Activated T-cell treated with anti-CD3 and anti-CD28 coated beads for 1 hour (primary cell): ENCODE measurements at places on chromosomes 1 and 21.
A peak's percentile ranks its signal among the peaks of the same experiment; 100 is the strongest.

- no peak for DNase-seq
Observed at GRCh38 chr1:168146626-168147025, 9.9 kb upstream of the GPR161 start.

DNA sequence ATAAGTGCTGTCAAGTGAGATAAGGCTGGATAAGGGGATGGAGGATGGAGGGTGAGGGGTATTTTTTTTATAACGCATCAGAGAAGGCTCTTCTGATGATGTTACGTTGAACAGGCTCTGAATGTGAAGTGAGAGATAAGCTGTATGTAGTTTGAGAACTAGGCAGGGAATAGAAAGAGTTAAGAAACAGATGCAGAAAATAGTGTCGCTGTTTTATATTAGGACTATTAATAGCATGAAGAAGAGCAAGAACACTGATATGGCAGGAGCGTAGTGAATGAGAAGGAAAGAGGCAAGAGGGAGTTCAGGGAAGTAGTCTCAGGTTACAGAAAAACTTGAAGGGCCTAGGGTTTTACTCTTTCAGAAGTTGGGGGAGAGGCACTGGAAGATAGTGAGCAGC lies 59.8 kb downstream of the GPR88 start:
- no peak for DNase-seq

DNA sequence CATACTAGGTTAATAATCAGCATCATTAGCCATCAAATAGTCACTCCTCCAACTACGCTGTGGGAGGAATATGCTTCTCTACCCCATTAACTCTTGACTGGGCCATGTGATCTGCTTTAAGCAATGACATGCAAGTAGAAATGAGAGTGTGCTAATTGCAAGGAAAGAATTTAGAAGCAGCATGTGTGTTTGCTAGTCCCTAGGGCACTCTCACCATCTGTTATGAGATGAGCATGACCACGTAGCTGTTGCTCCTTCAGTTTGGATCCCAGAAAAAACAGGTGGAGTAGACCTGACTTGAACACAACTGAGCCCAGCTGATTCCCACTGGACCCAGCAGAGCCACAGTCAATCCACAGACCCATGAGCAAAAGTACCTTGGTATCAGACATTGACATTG lies 19.7 kb upstream of the RGS7 start:
- DNase-seq, result no peak

GRCh38 chr1:159091180-159091560 lies 14.6 kb upstream of the AIM2 start:
- no peak for DNase-seq

DNA sequence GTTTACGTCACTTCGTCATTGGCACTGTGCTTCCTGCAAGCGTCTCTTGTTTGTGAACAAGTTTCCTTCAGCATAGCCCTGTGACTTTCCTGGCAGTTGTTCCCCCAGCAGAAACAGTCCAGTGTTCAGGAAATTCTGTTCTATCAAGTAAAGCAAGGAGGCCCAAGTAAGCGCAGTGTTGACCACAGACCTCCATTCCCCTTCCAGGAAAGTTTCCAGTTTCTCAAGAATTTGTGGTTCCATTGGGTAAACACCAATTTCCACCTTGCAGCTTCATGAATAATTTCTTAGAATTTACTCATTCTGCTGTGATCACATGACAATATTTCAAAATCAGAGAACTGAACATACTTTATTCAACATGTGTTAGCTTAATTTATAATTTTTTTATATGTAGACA lies 88.5 kb upstream of the ETV3 start:
- DNase-seq, result no peak

- no peak for DNase-seq
Observed at GRCh38 chr1:3139451-3139852, 70.4 kb downstream of the PRDM16 start.

DNA sequence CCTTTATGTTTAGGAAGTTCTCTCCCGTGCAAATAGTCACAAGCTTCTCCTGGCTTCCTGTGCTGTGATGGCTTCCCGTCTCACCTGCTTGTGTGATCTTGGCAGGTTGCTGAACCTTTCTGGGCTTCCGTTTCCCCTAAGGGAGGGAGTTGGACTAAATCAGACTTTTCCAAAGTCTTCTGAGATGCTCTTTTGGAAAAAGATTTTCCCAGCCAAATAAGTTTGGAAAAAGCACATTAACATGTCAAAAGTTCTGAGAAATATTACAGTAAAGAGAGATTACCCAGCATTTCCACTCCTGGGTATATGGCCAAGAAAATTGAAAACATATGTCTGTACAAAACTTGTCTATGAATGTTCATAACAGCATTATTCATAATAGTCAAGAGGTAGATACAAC lies 36.0 kb upstream of the TENT5C start:
- no peak for DNase-seq

GRCh38 chr1:22778862-22779520 lies 68.4 kb downstream of the EPHB2 start:
- no peak for DNase-seq

DNA sequence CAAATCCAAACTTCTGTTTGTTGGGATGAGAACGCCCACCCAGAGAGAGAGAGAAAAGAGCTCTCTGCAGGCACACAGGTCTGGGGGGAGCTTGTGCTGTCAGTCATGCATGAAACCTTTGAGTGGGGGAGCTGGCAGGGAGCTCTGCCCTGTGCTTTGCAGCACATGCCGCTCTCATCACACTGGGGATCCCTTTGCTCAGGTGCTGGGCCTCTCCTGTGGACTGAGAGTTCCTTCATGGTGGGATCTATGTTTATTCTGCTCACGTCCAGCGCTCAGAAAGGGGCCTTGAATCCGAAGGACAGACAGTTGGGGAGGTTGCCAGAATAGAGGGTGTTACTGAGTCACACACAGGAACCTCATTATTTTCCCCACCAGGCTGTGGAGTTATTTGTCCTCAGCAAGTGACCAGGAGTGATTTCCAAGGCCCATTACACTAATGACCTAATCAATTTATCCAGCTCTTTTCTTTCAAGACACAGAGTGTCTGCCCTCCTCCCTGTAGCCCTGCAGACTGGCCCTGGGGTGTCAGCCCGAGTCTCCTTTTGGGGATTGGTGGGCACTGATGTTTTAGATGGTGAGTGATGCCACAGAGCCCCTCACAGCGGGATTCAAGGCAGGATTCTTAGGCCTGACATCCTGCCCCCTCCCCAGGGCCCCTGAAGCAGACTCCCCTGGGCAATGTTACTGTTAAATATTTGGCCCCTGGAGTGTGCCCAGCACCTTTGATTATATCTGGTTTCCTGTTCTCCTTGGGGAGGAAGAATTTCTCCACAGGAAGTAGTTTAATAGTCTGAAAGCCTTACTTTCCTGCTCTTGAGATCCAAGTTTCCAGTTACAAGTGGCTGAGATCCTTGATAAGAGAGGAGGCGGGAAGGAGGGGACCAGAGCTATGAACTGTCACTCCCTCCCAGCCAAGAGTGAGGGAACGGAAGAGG lies 22.3 kb downstream of the MYBPH start:
- no peak for DNase-seq

DNA sequence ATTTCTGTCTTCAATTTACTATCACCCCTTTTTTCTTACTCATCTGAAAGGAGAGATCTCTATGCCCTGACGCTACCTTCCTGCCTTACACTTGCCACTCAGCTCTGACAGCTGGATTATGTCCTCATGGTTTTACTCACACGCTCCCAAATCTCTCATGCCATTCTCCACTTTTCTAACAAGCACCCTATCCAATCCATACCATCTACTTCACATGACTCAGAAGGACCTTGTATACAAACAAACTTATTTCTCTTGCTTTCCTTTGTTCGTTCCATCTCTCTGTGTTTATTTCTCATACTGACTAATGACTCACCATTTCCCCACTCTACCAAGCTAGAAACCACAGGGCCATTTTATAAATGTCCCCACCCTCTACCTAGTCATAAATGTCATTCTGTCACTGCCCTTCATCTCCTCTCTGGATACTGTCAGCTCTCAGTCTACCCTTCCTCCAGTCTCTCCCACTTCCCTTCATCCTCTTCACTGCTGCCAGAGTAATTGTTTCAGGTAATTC lies 87.3 kb downstream of the USP24 start:
- DNase-seq, result no peak

DNA sequence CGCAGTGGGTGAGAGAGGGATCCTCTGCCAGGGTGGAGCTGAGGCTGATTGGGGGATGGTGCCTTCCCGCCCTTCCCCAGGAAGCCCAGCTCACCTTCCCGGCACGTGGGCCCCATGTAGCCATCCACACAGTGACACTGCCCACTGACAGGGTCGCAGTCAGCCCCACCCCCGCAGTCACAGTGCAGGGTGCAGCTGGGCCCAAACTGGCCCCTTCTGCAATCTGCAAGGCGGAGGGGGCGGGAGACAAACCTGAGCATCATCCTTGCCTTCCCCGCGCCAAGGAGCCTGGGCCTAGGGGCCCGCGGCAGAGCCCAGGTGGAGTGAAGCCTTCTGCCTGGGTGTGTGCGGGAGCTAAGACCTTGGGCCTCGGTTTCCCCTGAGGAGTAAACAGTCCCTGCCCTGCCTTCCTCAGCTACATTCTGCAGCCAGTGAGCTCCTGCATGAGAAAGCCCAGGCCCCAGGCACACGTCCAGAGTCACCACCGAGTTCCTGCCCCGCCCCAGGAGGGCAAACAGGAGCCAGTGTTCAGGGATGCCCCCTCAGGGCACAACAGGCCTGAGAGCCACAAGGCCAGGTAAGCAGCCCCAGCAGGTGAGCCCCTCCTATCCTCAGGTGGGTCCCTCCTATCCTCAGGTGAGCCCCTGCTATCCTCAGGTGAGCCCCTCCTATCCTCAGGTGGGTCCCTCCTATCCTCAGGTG lies 38.2 kb downstream of the ARHGEF16 start:
- DNase-seq, result no peak

DNA sequence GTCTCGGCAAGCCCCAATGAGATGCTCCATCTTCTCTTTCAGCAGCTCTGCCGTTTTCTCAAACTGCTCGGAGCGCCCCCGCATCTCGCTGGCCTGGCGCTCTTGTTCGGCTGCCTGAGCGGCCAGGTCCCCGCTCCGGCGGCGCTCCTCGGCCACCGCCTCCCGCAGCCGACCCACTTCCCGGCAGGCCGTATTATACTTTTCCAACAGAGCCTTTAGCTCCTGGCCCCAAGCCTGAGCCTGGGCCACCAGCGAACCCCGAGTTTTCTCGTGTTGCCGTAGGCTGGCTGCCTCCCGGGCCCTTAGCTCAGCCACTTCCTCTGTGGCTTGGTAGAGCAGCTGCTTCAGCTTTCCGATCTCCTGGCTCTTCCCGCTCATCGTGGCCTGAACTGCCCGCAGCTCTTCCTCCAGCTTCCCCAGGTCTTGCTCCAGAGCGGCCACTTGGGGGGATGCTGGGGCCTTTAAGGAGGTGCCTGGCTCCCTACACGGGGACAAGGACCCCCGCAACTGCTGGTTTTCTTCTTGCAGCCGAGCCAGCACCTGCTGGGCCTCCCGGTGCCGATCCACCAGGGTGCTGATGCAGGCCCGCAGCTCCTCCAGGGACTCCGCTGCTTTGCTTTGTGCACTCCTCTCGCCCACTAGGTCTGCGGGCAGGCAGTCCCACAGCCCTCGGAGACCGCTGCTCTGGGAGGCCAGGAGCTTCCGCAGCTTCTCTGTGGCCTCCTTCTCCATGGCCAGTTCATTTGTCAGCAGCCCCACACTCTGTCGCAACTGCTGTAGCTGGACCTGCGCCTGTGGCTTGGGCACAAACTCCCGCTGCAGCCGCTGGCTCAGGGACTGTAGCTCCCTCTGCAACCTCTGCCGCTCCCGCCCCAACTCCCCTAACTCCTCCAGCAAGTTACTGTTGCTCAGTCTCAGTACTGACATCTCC lies 13.4 kb upstream of the PIAS3 start:
- DNase-seq, result peak; percentile 19

DNA sequence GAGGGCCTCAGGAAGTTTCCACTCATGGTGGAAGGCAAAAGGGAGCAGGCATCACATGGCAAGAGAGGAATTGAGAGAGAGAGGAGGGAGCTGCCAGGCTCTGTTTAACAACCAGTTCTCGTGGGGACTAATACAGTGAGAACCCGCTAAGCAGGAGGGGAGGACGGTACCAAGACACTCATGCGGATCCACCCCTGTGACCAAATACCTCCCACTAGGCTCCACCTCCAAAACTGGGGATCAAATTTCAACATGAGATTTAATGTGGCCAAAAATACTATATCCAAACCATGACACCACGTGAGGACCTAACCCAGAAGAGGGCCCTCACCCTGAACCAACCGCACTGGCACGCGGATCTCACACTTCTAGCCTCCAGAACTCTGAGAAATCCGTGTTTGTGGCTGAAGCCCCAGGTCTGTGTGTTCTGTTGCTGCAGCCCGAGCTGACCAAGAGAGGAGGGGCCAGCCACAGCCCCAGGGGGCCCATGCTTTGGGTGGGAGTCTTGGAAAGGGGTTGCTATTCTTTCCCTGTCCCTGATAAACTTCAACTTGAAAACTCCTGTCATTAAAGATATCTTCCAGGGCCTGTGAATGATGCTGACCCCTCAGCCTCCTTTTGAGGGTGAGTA lies 32.0 kb downstream of the TRIM67 start:
- no peak for DNase-seq

DNA sequence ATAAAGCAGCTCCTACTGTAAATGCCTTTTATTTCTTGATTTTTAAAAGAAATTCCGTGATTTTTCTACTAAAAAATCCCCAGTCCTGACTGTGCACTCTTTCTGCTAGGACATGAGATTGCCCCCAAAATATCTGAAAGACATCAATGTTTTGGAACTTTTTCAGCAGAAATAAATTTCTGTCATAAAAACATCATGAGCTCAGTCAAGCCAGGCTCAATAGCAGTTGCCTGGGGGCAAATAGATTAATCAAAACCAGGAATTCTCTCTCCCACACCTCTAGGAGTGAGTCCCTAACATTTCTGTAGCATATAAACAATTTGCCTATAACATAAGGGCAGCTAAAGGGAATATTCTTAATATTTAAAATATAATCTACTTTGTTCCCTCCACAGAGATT lies 654.1 kb downstream of the PTPRC start:
- DNase-seq, result no peak

- DNase-seq, result no peak
Observed at GRCh38 chr1:41658431-41659158, 174.1 kb upstream of the EDN2 start.

GRCh38 chr21:16169102-16169511 lies 439.3 kb downstream of the USP25 start:
- no peak for DNase-seq

- no peak for DNase-seq
Observed at GRCh38 chr1:22918644-22919043, 54.0 kb downstream of the LACTBL1 start.

DNA sequence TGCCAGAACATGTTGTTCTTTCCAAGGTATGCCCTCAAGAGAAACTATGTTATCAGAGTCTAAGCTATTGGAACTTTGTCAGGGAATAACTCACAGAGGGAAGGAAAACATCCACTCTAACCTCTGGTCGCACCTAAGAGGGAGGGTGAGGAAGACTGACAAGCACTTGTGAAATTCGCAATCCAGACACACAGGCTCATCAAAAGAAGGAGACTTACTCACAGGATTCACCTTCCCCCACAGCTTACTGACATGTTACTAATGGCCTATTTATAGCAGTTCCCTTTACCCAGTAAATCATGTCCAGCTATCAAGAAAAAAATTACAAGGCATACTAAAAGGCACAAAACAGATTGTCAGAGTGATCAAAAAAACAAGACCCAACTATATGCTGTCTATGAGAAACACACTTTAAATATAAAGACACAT lies 36.9 kb downstream of the WDR64 start:
- DNase-seq, result no peak
